ENCODE measurements at places on chromosomes 3 and 15.

DNA sequence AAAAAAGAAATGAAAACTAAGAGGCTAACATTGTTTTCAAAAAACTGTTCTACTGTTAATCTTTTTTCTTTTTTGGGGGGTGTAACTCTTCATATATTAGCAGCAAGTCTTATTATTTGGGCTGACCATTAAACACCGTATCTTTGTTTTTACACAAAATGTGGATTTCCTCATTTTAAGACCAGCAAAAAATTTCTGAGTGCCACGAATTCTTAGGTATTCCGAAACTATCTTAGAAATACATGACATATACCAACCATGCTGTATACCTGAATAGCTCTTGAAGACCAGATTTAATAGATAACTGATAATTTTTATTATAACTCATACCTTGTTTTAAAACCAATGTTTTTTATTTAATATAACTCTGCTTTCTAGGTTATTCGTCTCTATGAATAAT is 620 bp upstream of the TTC23 start:
- DNase-seq: no peak

- DNase-seq: peak; percentile 50
Measured at GRCh38 chr3:169146179-169146665, 517.3 kb downstream of the MECOM start.

- DNase-seq: no peak
Measured at GRCh38 chr3:41450416-41451231, 251.3 kb downstream of the CTNNB1 start.

DNA sequence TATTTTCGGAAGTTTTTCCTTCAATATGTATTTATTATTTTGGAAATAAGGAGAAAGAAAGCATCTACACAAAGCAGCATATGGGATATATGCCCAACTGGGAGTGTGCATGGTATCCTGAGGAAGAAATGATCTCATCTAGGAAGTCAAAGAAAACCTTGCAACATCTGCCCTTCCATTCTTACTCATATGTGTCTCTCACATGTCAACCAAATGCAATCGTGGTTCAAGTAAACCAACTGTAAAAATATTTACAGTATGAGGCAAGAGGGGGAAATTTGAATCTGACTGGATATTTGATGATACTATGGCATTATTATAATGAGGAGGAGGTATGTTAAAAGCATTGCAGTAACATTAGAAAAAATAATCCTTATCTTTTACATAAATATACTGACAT is 3.2 kb upstream of the SCG3 start:
- no peak for DNase-seq

- DNase-seq: no peak
Measured at GRCh38 chr3:141176775-141177174, 54.9 kb upstream of the PXYLP1 start.

- DNase-seq: no peak
Measured at GRCh38 chr3:14138878-14139655, 14.2 kb downstream of the TMEM43 start.

GRCh38 chr15:69661871-69662644 is 209.4 kb downstream of the RPLP1 start:
- DNase-seq: no peak

DNA sequence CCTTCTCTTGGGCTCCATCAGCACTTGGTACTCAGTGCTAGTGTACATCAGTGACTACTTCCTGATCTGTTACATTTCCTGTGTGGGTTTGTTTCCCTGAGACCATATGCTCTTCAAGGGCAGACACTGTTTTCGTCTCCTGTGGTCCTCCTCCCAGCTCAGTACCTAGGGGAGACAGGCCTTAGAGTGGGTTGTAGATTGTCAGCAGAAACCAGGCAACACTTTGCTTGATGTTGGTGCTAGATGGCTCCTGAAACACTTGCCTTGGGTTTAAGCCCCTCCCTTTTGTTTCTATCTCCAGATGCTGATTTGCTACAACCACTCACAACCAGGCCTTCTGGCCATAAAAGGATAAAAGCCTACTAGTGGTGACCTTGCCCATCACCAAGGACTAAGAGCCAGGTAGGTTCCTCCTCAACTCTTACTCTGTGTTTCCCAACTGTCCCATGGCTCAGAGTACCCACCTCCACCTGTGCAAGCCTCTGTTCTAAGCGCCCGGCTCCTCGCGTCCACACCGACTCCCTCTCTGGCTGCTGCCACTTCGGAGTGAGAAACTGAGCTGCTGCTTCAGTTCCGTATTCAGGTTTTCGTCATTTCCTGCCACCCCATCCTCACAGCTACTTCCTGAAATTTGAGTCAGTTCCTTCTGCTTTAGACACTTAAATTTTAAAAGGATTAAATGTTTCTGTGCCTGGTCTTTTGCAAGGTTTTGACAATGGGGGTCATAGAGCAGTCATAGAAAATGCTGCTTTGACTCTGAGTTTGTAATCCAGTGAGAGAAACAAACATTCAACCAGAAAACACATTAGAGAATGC is at the start of gene HCLS1:
Gene HCLS1, minus strand, starts transcription at position 548 of the 816 bp plus-strand sequence. CDS start 2,556 bp downstream, outside the sequence.
- DNase-seq: no peak

GRCh38 chr3:138640537-138640936 is 32.0 kb downstream of the FAIM start:
- DNase-seq: no peak

- DNase-seq: no peak
Measured at GRCh38 chr3:50351323-50351697, 648 bp downstream of the CYB561D2 start.

GRCh38 chr15:67941648-67942310 is 101.9 kb upstream of the RNU6-1 start:
- DNase-seq: peak; percentile 78

- DNase-seq: no peak
Measured at GRCh38 chr3:138327831-138328230, 1.8 kb downstream of the NME9 start.

GRCh38 chr3:39216176-39216790 is 23.9 kb upstream of the XIRP1 start:
- DNase-seq: no peak

GRCh38 chr3:178706411-178706810 is 170.2 kb downstream of the KCNMB2 start:
- DNase-seq: no peak

DNA sequence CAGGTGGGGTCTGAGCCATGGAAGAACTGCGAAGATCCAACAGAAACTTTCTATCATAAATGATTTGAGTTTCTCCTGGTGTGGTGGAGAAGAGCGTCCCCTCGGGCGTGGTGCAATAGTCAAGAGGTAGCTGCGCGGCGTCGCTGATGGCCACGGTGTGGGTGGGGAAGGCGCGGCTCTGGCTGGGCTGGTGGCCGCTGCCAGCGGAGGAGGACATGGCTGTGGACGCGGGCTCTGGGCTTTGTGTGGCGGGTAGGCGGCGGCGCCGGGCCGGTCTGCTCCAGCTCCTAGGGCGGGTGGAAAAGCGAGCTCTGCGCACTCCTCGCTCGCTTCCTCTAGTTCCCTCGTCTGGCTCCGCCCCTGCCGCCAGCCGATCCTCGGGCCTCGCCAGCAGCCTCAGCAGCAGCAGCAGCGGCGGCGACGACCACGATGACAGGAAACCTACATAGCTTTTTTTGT is 5.9 kb downstream of the STARD9 start:
- peak; percentile 81 for DNase-seq

GRCh38 chr3:69425249-69425648 is 39.4 kb upstream of the FRMD4B start:
- DNase-seq: peak; percentile 6

DNA sequence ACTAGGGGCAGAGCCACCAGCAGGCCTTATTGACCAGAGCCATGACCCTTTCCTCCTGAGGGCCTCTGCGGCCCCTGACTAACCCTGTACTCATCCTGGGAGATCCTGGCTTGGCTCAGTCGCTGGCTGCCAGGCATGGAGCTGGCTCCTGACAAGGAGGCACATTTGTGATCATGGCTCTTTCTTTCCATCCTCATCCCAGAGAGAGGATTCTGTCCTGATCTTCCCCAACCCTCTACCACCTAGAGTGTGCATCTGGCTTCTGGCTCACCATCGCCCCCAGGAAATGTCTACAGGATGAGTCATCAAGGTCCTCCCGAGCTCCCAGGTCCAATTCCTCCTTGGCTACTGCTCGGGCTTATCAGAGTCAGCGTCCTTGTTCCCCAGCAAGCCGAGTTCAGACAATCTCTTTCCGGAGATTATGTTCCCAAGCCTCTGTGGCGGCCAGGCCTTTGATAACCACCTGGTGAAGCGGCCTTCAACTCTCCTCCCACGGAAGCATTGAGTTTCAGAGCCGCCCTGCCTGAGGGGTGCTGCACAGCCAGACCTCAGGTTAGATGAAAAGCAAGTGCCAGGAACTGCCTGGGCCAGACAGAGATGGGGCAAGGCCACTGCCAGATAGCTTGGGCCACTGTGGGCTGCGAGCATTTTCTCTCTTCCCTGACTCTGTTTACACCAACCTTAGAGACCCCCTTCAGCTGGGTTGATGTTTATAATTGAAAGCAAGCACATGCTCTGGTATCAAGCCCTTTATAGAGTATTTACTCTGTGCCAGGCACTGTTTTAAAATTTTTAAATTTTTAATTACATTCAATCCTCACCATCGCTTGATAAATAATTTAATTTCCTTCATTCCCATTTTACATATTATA is 44.3 kb upstream of the MRPS22 start:
- DNase-seq: peak; percentile 75

- DNase-seq: no peak
Measured at GRCh38 chr15:85733416-85733815, 61.3 kb downstream of the KLHL25 start.

DNA sequence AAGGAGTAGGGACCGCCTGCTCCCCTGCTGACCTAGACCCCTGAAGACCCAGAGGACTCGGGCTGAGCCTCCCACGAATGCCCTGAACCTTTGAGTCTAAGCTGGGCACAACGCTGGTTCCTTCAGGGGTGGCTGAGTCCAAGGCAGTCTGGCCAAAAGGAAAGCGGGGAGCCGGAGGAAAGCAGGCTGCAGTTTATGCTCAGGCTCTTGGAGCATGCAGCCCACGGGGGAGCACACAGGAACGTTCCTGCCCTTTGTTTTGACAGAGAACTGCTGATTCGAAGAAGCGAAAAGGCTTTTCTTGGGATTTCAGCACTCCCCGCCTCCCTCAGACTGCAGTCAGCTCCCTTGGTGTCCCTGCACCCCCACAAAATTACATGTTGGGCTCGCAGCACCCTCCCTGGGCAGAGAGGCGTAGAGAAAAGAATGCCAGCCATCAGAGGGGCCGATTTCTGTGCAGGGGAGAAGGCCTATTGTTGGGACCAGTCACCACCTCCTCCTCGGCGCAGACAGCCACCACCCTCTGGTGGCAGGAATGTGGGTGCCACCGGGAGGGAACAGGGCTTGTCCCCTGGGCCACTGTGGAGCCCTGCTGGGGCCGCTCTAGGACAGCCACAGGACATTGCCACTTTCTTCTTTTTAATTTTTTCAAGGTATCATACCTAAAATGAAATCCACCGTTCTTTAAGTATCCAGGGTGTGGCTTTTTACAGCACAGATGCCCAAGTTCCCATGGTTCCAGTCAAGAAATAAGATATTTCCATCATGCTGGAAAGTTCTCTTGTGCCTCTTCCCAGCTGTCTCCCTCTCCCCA is 72.2 kb downstream of the SMAD6 start:
- DNase-seq: peak; percentile 92

GRCh38 chr3:10619989-10620832 is 114.8 kb upstream of the ATP2B2 start:
- no peak for DNase-seq

DNA sequence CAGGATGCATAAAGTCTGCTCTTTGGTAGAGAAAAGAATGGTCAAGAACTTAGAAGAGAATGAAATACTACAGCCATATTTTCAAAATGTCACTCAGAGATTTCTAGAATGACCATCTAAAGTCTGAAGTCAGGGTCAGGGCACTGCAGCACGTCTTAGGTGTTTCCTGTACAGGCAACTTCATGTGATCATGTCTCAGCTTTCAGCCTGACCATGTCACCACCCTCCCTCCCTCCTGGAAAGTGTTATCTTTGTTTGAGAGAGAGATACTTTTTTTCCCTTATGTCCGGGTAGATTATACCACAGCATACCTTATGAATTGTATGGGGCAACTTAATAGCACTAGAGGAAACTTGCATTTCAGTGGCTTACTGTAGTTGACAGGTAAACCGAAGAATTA is 558.0 kb upstream of the TGFBR2 start:
- no peak for DNase-seq

DNA sequence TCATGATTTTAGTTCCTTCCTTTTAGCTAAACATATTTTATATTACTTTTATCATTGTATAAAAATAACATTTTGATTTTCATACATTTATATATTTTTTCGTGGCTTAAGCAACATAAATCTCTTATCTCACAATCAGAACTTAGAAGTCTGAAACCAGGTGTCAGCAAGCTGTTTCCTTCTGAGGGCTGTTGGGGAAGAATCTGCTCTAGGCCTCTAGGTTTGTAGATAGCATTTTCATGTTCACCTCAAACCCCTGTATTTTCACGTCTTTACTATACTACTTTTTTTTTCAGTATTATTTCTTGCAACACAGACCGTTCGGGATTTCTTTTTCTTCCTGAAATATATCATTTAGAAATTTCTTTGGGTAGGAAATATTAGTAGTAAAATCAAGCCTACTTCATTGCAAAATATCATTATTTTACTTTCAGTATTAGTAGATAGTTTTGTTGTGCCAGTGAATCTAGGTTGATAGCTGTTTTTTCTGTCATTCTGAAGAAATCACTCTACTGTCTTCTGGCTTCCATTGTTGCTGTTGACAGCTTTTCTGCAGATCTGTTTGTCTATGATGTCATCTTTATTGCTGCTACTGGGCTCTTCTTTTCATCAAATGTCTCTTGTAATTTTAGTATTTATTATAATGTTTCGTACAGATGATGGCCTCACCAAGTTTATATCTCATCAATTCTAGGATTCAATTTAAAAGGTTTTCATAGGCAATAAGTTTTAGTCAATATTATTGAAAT is 756.3 kb downstream of the VGLL3 start:
- no peak for DNase-seq

Measured in LoVo (cell line).